ENCODE measurements at places on chromosomes 4 and X. TPM values are rescaled to one million over a fixed set of nuclear protein-coding genes. Genes with fewer than 3 reads are reported as not detected.

- DNase-seq = no peak
Measured at GRCh38 chr4:15955670-15956069, 7.3 kb downstream of the FGFBP2 start.

Gene SRP72
- total RNA-seq = 68.5 TPM

DNA sequence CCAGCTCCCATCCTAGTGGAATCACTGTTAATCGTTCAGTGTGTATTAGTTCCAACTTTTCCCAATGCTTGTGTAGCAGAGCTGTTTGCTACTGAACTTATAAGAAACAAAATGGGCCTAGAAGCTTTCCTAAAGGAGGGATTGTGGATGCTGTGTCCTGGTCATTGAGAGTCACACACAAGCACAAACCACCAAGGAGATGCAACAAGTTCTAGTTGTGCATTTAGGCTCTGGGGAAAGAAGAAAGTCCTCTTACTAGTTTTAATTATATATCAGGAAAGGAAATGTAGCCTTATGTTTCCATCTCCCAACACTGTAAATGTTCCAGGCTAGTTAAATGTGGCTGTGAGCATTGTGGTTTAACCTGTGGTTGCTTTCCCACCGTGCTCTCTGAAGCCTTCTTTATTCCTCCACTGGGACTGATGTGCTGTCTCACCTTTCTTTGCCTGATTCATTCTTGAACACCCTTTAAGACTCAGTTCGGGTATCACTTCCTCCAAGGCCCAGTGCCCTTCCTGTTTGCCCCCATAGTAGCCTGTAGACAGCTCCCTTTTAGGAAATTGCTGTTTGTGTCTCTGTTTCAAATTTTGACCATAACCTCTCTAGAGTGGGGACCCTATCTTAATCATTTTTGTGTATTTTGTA, 34.3 kb downstream of the ATP10D start:
- peak; percentile 43 for DNase-seq

DNA sequence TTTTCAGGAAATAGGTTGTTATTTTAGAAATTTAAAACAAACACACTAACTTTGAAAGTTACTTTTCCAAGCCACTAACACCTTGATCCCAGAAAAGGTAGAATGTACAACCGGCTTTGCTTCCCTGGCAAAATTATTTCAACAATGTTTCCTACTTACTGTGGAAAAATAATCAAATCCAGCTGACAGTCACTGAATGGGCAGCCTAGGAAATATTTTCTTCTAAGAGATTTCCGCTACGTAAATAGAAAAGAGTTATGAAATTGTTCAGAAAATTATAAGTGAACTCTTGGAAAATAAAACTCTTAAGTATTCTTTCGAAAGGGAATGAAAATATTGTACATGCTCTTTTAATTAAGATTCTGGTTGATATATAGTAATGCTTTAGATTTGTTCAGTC, 195.7 kb downstream of the GASK1B start:
- no peak for DNase-seq

Gene YIPF6
- 38.4 TPM for total RNA-seq

Gene RAB33A
- not detected for total RNA-seq

Gene SERPINA7
- not detected for total RNA-seq

All from myocyte (in vitro differentiated cells).